ENCODE measurements at places on chromosomes 11 and 22. TPM values are rescaled to one million over a fixed set of nuclear protein-coding genes. Genes with fewer than 3 reads are reported as not detected.

LTBP3 gene
- total RNA-seq: 122 TPM

FAM227A gene
- total RNA-seq: 0.66 TPM

FGF4 gene
- total RNA-seq: not detected

PRR5L gene
- total RNA-seq: 13.7 TPM

GRM5 gene
- total RNA-seq: not detected

PHETA2 gene
- total RNA-seq: not detected

CCDC15 gene
- total RNA-seq: 0.53 TPM

LMNTD2 gene
- 2.9 TPM for total RNA-seq

ARHGAP20 gene
- not detected for total RNA-seq

SCN3B gene
- total RNA-seq: 0.14 TPM

SPINDOC gene
- total RNA-seq: 49.4 TPM

OR51I1 gene
- not detected for total RNA-seq

LGALS12 gene
- not detected for total RNA-seq

AMPD3 gene
- 6.9 TPM for total RNA-seq

GRAP2 gene
- not detected for total RNA-seq

P2RX6 gene
- 0.29 TPM for total RNA-seq

CHRM1 gene
- 0.07 TPM for total RNA-seq

MMP13 gene
- total RNA-seq: 0.08 TPM

KCNK4 gene
- total RNA-seq: not detected

MLC1 gene
- 0.06 TPM for total RNA-seq

ME3 gene
- total RNA-seq: 16.6 TPM

IL17REL gene
- 0.08 TPM for total RNA-seq

GRIK4 gene
- total RNA-seq: not detected

AMBRA1 gene
- 15.6 TPM for total RNA-seq

SHANK2 gene
- 8.6 TPM for total RNA-seq

SEPTIN5 gene
- total RNA-seq: 10.3 TPM

CCDC73 gene
- total RNA-seq: not detected

PHOX2A gene
- not detected for total RNA-seq

GLB1L2 gene
- 2.0 TPM for total RNA-seq

OR9I1 gene
- not detected for total RNA-seq

GGTLC3 gene
- total RNA-seq: not detected

LPXN gene
- 2.4 TPM for total RNA-seq

TRPM5 gene
- total RNA-seq: not detected

BCO2 gene
- total RNA-seq: 0.96 TPM

WNT11 gene
- 1.9 TPM for total RNA-seq

TIGD3 gene
- total RNA-seq: 1.1 TPM

NCAPD3 gene
- total RNA-seq: 22.0 TPM

HEPN1 gene
- total RNA-seq: not detected

SERHL2 gene
- total RNA-seq: 0.28 TPM

DEFB131B gene
- not detected for total RNA-seq

PRAME gene
- 107 TPM for total RNA-seq

CNIH2 gene
- 2.1 TPM for total RNA-seq

MPZL2 gene
- total RNA-seq: 0.08 TPM

MS4A3 gene
- total RNA-seq: not detected

DEPDC7 gene
- total RNA-seq: 6.9 TPM

MIOX gene
- not detected for total RNA-seq

DMC1 gene
- 5.0 TPM for total RNA-seq

SOX10 gene
- not detected for total RNA-seq

LRRC74B gene
- not detected for total RNA-seq

DEUP1 gene
- total RNA-seq: not detected

RCOR2 gene
- total RNA-seq: 1.2 TPM

HPX gene
- 0.71 TPM for total RNA-seq

Data from A549 treated with AZD2906 at 1 μM for 4 hours (cell line).